ENCODE measurements at places on chromosomes 2 and 18. TPM values are rescaled to one million over a fixed set of nuclear protein-coding genes. Genes with fewer than 3 reads are reported as not detected.

PSMA8 gene
- total RNA-seq: not detected

GPR55 gene
- total RNA-seq: 2.8 TPM

BOLL gene
- total RNA-seq: not detected

MPP4 gene
- total RNA-seq: 1.5 TPM

TLX2 gene
- total RNA-seq: not detected

Measured in spleen (tissue), 13 donors.